Cardiac muscle cell (in vitro differentiated cells and primary cell): ENCODE measurements at places on chromosomes 2 and 18. TPM values are rescaled to one million over a fixed set of nuclear protein-coding genes. Genes with fewer than 3 reads are reported as not detected.

Gene IL1B
- not detected in 2 replicates for polyA plus RNA-seq

Gene LIPG
- polyA plus RNA-seq = 1.5 and 2.8 TPM in 2 replicates

Gene LNPK
- polyA plus RNA-seq = 35.0 and 41.9 TPM in 2 replicates

Gene RAB6C
- polyA plus RNA-seq = 0.07 TPM in 1 of 2 replicates, not detected in the other

Gene RPRM
- polyA plus RNA-seq = 0.75 TPM in 1 of 2 replicates, not detected in the other

Gene MYO1B
- polyA plus RNA-seq = 33.1 and 35.8 TPM in 2 replicates

Gene IL1A
- not detected in 2 replicates for polyA plus RNA-seq

Gene PDE11A
- polyA plus RNA-seq = 1.6 and 1.7 TPM in 2 replicates

Gene CCDC121
- polyA plus RNA-seq = 5.1 and 6.1 TPM in 2 replicates

Gene PAIP2B
- polyA plus RNA-seq = 8.0 and 9.7 TPM in 2 replicates

Gene SLC9A4
- 0.17 and 0.29 TPM in 2 replicates for polyA plus RNA-seq

Gene PCARE
- polyA plus RNA-seq = 0.34 TPM in 1 of 2 replicates, not detected in the other

Gene CCDC68
- 0.04 and 1.9 TPM in 2 replicates for polyA plus RNA-seq

Gene SAG
- 0.21 TPM in 1 of 2 replicates, not detected in the other for polyA plus RNA-seq

Gene HES6
- polyA plus RNA-seq = 6.6 and 11.2 TPM in 2 replicates

Gene MAP3K19
- polyA plus RNA-seq = not detected in 2 replicates

Gene SERPINB13
- not detected in 2 replicates for polyA plus RNA-seq

Gene SOS1
- polyA plus RNA-seq = 15.3 and 18.4 TPM in 2 replicates

Gene SRD5A2
- polyA plus RNA-seq = not detected in 2 replicates

Gene TMEM163
- 58.1 and 75.9 TPM in 2 replicates for polyA plus RNA-seq

Gene PARD3B
- 4.3 and 5.1 TPM in 2 replicates for polyA plus RNA-seq

Gene IL37
- not detected in 2 replicates for polyA plus RNA-seq

Gene GTF2A1L
- 0.68 and 2.7 TPM in 2 replicates for polyA plus RNA-seq

Gene LRP1B
- 1.00 and 1.2 TPM in 2 replicates for polyA plus RNA-seq

Gene RAX
- 0.12 and 0.21 TPM in 2 replicates for polyA plus RNA-seq

Gene PLEKHH2
- polyA plus RNA-seq = 0.31 and 1.4 TPM in 2 replicates

Gene CCDC138
- 8.4 and 13.1 TPM in 2 replicates for polyA plus RNA-seq

Gene GREB1L
- 4.2 and 9.5 TPM in 2 replicates for polyA plus RNA-seq

Gene CD8A
- polyA plus RNA-seq = 0.41 TPM in 1 of 2 replicates, not detected in the other

Gene TMEM185B
- 21.3 and 25.0 TPM in 2 replicates for polyA plus RNA-seq

Gene PLB1
- polyA plus RNA-seq = 0.25 and 1.1 TPM in 2 replicates

Gene TRIM43
- polyA plus RNA-seq = not detected in 2 replicates

Gene SERPINB4
- not detected in 2 replicates for polyA plus RNA-seq

Gene KCNG3
- 0.20 TPM in 1 of 2 replicates, not detected in the other for polyA plus RNA-seq

Gene DPP10
- polyA plus RNA-seq = 0.61 and 1.1 TPM in 2 replicates

Gene ALLC
- not detected in 2 replicates for polyA plus RNA-seq

Gene REG3G
- polyA plus RNA-seq = not detected in 2 replicates

Gene UGT1A5
- not detected in 2 replicates for polyA plus RNA-seq

Gene RESP18
- polyA plus RNA-seq = not detected in 2 replicates

Gene VSNL1
- polyA plus RNA-seq = 1.3 and 3.9 TPM in 2 replicates

Gene EIF4E2
- polyA plus RNA-seq = 85.5 and 101 TPM in 2 replicates

Gene PPM1B
- polyA plus RNA-seq = 54.8 and 74.0 TPM in 2 replicates

Gene OR6B2
- polyA plus RNA-seq = not detected in 2 replicates

Gene MERTK
- polyA plus RNA-seq = 4.5 and 4.9 TPM in 2 replicates

Gene CXCR2
- polyA plus RNA-seq = 0.30 and 0.57 TPM in 2 replicates

Gene GPAT2
- 1.8 and 2.2 TPM in 2 replicates for polyA plus RNA-seq

Gene CPLX4
- not detected in 2 replicates for polyA plus RNA-seq

Gene IL36A
- polyA plus RNA-seq = not detected in 2 replicates

Gene GKN2
- not detected in 2 replicates for polyA plus RNA-seq

Gene POTEF
- polyA plus RNA-seq = 14.9 and 22.2 TPM in 2 replicates

Gene IL1F10
- not detected in 2 replicates for polyA plus RNA-seq

Gene TEX261
- polyA plus RNA-seq = 22.3 and 31.5 TPM in 2 replicates

Gene KIAA2012
- 0.05 and 0.24 TPM in 2 replicates for polyA plus RNA-seq

Gene VWA3B
- 0.69 TPM in 1 of 2 replicates, not detected in the other for polyA plus RNA-seq

Gene FOSL2
- polyA plus RNA-seq = 2.0 TPM in 2 replicates

Gene GPR75
- polyA plus RNA-seq = 0.15 TPM in 1 of 2 replicates, not detected in the other

Gene ALK
- polyA plus RNA-seq = 1.2 and 1.8 TPM in 2 replicates
